Activated T-helper 1 cell treated with anti-CD3 and anti-CD28 coated beads, Interleukin-12 subunit alpha, Interleukin-12 subunit beta, Interleukin-2, Interleukin-4 antibody, amounts not matched to agents 30 ng/mL and 10 ng/mL and 1 ng/mL, durations not matched to agents 14 hours and 24 hours and 36 hours (primary cell): ENCODE measurements at places on chromosomes 12 and 14.
A peak's percentile ranks its signal among the peaks of the same experiment; 100 is the strongest.

- DNase-seq: peak; percentile 32
These were observed 560.5 kb downstream of the BCL11B start for GRCh38 chr14:98711453-98711852.

GRCh38 chr14:37202265-37202664 lies 4.5 kb downstream of the MIPOL1 start:
- DNase-seq: no peak

DNA sequence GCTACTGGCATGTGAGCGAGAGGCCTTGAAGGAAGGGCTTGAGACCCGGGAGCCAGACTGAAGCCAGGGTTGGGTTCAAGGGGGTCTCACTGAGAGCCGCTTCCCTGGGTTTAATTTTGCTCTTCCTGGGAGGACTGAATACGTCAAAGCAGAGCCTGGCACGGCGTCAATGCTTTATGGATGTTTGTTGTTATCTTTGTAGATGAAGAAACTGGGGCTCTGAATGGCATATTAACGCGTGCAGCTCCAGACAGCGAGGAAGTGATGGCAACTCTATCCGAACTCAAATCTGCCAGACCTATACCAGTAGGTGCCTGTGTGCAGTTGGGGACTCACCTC lies 152.8 kb upstream of the PARP11 start:
- DNase-seq: no peak

DNA sequence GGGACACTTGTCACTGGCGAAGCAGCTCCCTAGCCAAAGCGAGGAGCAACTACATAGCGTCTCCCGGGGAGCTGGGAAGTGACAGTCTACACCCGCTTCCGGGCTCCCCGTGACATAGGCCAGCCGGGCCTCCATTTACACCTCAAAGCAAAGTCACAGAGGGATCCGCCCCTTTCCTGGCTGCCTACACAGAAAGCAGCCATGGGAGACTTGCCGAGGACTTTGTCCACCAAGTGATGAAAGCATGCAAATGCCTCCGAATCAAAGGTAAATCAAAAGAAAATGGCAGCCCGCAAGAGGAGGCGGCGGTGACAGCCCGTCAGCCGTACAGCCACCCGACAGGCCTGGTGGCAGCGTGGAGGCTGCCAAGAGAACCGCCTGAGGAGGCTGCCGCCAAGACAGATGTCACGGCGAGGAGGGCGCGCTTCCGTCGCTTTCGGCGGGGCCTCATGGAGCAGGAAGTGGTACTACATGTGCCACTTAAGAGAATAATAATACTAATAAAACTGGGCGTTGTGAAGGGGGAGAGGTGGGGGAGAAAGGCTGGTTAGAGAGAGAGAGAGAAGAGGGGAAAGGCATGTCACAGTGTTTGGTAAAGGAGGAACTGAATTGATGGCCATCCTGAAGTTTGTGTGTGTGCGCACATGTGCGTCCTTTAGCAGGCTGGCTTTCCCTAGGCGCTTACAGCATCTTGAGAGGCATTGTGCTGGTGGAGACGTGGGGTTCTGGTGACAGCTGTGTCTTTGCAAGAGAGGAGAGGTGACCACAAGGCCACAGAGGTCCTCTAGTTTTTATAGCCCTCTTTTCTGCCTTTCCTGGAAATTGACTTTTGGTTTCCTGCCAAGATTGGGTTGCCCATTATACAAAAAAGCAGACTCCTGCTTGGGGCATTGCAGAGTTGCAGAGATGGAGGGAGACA lies 661.7 kb downstream of the VRK1 start:
- DNase-seq: peak; percentile 73

GRCh38 chr12:8886502-8887284 lies 27.6 kb upstream of the PHC1 start:
- no peak for DNase-seq

DNA sequence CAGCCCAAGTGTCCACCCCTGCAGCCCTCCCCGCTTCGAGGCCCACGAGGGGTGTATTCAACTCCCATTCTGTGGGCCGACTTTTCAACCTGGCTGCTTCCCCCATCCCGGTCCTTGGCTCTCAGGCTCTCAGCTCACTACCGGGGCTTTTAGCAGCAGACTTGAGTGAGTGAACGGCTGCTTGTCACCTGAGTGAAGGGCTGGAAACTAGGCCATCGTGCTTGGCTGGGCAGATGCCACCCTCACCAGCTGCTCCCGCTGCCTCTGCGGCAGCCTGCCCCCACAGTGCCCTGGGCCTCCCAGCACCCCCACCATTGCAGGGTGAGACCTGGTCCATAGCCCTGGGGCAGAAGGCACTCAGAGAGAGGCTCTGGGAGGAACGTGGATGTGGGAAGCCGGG lies 59.9 kb downstream of the SLC6A12 start:
- DNase-seq: no peak

- no peak for DNase-seq
These were observed 110.4 kb downstream of the SLC6A15 start for GRCh38 chr12:84802161-84802560.

- peak; percentile 49 for DNase-seq
These were observed 2.7 kb downstream of the MYO1A start for GRCh38 chr12:57046947-57047890.

- DNase-seq: no peak
These were observed 12.0 kb upstream of the AMN start for GRCh38 chr14:102910442-102910841.

GRCh38 chr14:51082349-51082748 lies 12.6 kb downstream of the TRIM9 start:
- DNase-seq: no peak

GRCh38 chr12:54337280-54337842 lies 12.4 kb downstream of the COPZ1 start:
- no peak for DNase-seq

DNA sequence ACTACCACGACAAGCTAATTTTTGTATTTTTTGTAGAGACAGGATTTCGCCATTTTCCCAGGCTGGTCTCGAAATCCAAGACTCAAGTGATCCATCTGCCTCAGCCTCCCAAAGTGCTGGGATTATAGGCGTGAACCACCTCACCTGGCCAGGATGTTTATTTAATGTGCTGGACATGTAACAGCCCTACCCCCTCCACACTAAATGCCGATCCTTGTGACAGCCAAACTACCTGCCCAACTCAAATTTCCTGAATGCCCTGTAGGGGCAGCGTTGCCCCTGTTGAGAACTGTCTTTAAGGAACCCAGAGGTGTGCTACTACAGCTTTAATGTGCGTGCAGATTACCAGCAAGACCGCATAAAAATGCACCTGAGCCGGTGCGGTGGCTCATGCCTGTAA lies 48.1 kb downstream of the KCNK13 start:
- no peak for DNase-seq

GRCh38 chr14:50064993-50065392 lies 51.4 kb downstream of the VCPKMT start:
- peak; percentile 73 for DNase-seq

GRCh38 chr12:105329926-105330282 lies 587 bp upstream of the C12orf75 start:
- no peak for DNase-seq

DNA sequence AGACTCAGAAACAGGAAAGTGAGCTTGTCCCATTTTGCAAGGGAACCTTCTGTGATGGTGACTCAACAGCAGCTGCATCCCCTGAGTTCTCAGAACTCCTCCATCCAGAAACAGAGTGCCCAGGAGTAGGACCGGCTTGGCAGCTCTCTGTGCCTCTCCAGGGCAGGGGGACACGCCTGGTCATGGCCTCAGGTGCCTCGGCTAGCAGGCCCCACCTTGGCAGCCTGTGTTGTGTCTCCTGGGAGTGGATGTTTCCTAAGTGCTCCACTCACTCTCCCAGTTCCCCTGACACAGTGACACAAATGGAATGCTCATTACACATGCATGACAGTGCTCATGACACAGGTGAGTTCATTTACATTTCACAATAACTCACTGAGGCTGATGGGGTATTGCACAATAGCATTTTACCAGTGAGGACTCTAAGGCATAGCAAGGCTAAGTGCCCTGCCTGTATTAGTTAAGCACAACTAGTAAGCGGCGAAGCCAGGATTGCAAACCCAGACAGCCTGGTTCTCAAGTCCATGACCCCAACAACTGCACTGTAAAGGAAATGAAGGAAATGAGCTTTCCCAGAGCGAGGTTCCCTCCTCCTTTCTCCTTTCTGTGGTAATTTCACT lies 47.4 kb downstream of the CALM1 start:
- DNase-seq: no peak

DNA sequence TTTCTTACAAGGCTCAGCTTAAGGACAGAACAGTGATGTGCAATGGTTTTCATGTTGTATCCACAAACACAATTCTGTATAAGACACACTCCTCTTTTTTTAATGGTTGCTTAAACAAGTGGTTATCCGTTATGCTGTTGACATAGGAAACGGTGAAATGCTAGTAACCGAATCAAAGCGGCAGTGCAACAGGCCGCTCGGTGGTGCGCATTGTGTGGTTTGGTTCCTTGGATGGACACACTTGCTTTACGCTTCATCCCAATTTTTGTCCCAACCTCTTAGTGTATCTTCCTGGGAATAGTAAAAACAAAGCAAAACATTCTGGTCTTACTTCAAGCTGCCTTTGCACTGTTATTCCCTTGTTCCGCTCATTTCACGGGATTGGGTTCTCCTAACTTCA lies 650 bp upstream of the PTGER2 start:
- DNase-seq: no peak

- no peak for DNase-seq
These were observed 37.6 kb downstream of the ACADS start for GRCh38 chr12:120763250-120763649.
